ENCODE measurements at places on chromosomes 7 and 10.

GRCh38 chr7:70706204-70706603, 425.7 kb upstream of the GALNT17 start:
- no peak for DNase-seq

GRCh38 chr10:100327007-100327717, 2.9 kb downstream of the PKD2L1 start:
- DNase-seq, result no peak

DNA sequence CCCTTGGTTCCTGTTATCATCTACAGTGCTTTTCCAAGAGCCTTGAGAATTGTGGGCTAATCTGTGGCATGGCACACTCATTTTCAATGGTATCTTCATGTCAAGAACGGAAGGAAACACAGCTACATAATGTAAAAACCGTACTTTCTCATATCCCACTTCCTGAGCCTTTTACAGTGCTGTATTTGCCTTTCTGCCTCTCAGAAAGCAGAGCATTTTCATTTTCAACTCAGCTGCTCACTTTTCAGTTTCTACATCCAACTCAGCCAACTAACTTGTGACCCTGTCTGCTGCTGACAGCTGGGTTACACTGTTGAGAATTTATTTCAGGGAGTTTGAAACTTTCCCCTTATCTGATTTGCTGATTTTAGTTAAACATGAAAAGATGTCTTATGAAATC, 875.8 kb upstream of the KCND2 start:
- DNase-seq, result no peak

GRCh38 chr10:609262-609658, 80.2 kb downstream of the DIP2C start:
- DNase-seq, result no peak

GRCh38 chr7:95630702-95631458, 34.6 kb upstream of the PDK4 start:
- DNase-seq, result no peak

DNA sequence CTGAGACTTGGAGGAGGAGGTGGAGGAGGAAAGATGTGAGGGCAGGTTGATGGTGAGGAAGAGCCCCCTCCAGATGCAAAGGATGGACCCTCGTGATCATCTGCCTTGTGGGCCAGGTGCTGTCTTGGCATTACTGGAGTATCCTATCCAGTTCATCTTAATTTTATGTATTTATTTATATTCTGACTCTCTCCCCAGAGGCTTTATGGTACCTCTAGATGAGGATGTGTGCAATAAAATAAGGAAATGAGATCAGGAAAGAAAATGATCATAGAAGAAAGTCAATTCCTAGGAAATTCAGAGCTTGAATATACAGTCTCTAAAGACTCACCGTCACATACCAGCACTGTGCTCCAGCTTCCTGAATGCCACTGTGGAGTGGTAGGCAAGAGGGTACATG, 94.1 kb downstream of the LRRC18 start:
- no peak for DNase-seq

- no peak for DNase-seq
These were observed 59.4 kb downstream of the MARCHF5 start for GRCh38 chr10:92350411-92350810.

DNA sequence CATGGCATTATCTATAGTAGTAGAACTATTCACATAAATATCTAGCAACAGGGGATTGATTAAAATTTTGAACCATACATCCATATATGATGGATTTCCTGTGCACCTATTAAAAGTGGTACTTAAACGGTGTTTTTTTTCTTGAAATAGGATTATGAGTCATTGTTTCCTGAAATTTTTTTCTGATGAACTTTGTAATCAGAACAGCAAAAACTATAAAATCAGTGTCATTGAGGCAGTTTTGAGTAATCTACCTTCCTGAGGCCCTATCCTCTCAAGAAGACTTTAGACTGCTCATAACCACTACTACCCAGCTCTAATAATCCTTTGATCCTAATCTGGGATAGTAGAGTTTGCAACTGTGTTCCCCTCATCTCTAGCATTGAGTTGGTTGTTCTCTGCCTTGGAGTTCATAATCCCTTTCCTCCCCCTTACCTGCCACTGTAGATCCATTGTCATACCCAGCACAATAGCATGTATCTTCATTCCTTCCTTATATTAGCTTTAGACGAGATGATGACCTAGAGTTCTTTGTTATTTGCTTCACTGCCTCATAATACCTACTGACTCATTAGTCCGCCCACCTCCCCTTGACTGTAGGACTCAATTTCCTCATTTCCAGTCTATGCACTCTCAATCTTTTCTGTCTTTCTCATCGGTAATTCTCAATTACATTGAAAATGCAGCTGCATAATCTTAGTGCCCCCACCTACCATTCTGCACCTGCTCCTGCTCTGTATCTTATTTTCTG, 133.4 kb downstream of the LRRC4 start:
- no peak for DNase-seq

GRCh38 chr7:46927131-46927810, 654.6 kb downstream of the TNS3 start:
- no peak for DNase-seq

DNA sequence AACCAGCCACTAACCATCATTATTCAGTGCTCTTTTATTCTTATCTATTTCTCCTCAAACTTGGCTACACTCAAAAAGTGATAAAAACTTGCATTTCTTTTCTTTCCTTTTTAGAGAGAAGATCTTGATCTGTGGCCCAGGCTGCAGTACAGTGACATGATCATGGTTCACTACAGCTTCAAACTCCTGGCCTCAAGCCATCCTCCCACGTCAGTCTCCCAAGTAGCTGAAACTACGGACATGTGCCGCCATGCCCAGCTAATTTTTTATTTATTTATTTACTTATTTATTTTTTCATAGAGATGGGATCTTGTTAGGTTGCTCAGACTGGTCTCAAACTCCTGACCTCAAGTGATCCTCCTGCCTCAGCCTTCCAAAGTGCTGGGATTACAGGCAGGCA, 24.6 kb upstream of the TMEM248 start:
- no peak for DNase-seq

DNA sequence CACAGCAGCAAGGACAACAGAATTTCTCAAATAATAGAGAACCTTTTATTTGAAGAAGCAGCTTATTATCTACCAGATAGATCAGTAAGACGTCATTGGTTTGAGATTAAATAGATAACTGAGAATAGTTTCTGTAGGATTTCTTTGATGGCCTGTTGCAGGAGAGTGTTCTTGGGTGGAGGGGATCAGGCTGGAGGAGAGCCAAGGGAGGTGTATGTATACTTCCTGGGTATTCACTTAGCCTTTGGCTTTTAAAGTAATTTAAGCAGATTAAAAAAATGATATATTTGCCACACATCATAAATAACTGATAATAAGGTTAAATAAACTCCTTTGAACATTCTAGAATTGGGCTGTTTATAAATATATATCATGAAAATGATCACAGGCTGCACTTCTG, 486.1 kb upstream of the IGFBP3 start:
- no peak for DNase-seq

GRCh38 chr7:139953229-139953628, 109.5 kb downstream of the PARP12 start:
- no peak for DNase-seq

GRCh38 chr7:144653449-144653848, 182.4 kb downstream of the TPK1 start:
- no peak for DNase-seq

DNA sequence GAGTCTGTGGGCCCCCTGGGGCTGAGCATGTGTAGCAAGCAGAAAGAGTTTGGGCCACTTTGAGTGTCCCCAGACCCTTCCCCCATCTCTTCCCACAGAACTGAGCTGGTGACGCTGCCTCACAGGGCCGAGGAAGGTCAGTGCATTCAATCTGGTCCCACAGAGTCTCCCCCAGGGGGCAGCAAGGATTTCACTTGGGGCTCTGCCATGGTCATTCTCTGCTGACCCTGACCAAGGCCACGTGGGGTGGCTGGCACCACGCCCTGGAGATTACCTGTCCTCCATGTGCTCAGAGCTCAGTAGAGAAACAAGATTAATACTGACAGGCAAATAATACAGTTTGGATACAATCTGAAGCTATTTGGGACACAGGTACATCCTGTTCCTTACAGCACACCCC, 30.2 kb downstream of the ADRA2A start:
- no peak for DNase-seq

GRCh38 chr10:110547139-110547761, 20.2 kb upstream of the SMC3 start:
- no peak for DNase-seq

DNA sequence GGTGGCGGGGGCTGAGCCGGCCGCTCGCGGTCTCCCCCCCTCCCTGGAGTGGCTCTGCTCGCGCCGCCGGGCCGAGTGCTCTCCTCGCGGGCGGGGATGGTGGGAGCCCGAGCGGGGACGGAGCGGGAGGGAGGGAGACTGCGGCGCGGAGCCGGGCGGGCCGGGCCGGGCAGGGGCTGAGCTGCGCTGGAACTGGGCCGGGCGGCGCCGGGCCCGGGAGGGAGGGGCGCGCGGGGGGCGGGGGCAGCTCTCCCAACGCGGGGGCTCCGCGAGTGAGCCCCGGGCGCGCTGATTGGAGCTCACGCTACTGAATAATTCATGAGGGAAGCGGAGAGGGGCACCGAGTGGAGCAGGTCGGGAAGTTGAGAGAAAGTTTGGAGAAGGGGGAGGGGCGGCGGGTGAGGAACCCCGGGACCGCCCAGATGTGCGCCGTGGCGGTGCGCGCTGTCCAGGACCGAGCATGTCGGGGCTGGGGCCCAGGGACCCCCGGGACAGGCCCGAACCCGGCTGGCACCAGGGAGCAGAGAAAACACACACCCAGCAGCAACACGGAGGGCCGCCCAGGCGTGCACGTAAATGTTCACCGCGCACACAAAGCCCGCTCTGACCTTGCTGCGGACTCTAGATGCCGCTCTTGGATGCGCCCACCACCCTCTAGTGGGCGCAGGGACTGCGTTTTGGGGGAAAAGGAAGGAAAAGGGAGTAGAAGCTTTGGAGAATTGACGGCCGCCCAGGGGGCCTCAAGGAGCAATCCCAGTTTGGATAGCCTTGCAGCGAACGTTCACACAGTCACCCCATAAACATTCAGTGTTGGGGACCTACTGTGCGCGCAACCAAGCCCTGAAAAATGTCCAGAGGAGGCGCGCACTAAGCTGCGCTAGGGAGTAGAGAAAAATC, at the start of gene EPHB4:
Gene EPHB4, minus strand, starts transcription at position 194 of the 897 bp plus-strand sequence. CDS start 493 bp downstream, outside the sequence.
- DNase-seq, result no peak

GRCh38 chr10:113030453-113030852, 80.4 kb downstream of the TCF7L2 start:
- no peak for DNase-seq

- DNase-seq, result no peak
These were observed 72.7 kb downstream of the GPR85 start for GRCh38 chr7:113013761-113014449.

- no peak for DNase-seq
These were observed 189.9 kb downstream of the PLPP4 start for GRCh38 chr10:120646738-120647456.

GRCh38 chr10:58414270-58415041, 29.2 kb downstream of the TFAM start:
- DNase-seq, result no peak

- DNase-seq, result no peak
These were observed 197.3 kb downstream of the MACC1 start for GRCh38 chr7:20019757-20020432.

DNA sequence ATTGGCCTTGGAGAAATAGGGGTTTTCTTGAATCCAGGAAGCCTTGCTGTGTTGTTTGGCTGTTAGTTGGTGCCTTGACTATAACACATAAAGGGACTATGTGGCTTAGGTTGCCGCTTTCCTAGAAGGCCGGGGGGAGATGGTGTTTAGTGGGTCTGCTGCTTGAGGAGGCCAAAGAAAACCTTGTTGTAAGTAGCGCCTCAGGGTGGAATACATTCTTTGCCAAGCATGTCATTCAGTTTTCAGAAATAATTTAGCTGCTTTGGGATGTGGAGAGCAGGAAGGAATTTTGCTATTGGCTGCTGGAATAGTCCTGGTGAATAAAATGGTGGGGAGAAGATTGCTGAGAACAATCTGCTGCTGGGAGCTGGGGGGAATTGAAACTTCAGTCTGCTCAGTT, 132.9 kb upstream of the WNT16 start:
- DNase-seq, result no peak

DNA sequence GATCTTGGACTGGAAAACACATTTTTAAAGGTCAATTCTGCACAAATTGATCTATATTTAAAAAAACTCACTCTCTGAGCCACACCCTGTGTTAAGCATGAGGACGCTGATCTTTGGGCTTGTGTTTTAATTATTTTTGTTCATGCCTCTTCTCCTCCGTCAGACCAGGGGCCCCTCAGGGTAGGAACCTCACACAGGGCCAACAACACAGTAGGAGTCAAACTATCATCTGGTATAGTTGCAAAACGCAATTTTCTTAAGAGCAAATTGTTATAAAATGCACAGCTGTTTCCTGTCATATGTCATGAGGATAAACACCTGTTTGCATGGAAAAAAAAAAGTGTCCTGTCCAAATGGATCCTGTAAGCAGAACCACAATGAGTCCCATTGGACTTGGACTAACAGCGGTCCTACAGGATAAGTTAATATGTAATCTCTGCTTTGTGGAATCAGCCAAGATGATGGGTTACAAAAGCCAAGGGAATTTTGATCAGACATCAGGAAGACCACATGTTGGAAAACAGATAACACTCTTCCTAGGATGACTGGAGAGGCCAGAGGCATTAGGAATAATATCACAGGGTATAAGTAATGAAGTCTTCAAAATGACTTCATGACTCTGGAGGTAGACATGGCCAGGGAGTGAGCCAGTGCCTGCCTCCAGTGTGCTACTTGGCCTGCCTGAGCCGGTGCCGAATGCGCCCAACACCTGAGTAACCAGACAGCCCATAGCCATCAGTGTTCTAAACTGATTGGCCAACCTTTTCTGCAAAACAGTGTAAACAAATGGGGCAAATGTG, 184.9 kb upstream of the ADCY1 start:
- DNase-seq, result no peak

GRCh38 chr7:77757589-77757988, 40.6 kb downstream of the TMEM60 start:
- no peak for DNase-seq

GRCh38 chr7:30406664-30407425, 71.7 kb downstream of the NOD1 start:
- DNase-seq, result no peak

- no peak for DNase-seq
These were observed 86.3 kb downstream of the ALOX5 start for GRCh38 chr10:45460235-45460878.

DNA sequence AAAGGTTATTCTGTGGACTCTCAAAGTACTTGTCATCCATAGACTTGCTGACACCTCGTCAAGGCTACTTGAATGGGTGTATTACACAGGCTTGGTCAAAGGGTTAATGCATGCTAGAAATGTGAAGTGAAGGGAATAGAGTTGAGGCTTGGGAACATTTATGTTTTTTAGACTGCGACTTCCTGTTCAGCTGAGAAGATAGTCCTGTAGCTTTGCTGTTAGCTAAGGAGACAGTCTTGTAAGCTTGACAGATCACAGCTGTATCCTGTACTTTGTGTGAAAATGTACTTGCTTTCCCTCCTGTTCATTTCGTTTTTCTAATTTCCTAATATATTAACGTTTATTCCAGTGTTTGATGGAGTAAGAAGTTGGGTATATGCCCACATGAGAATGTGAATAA, 52.1 kb downstream of the ADD3 start:
- no peak for DNase-seq

- no peak for DNase-seq
These were observed 71.2 kb downstream of the AOAH start for GRCh38 chr7:36653008-36653662.

All from dorsolateral prefrontal cortex (tissue), 122 donors.